ENCODE measurements at places on chromosomes 12 and 14. TPM values are rescaled to one million over a fixed set of nuclear protein-coding genes. Genes with fewer than 3 reads are reported as not detected.

VRTN gene
- not detected for total RNA-seq

ARHGEF25 gene
- 22.4 TPM for total RNA-seq

TGFB3 gene
- total RNA-seq: 12.9 TPM

AMN1 gene
- 63.4 TPM for total RNA-seq

FSCB gene
- not detected for total RNA-seq

APOF gene
- not detected for total RNA-seq

ZFHX2 gene
- total RNA-seq: 3.5 TPM

NKX2-1 gene
- total RNA-seq: 21.5 TPM

GPRC5D gene
- total RNA-seq: not detected

SDR9C7 gene
- 0.23 TPM for total RNA-seq

PIANP gene
- total RNA-seq: 4.4 TPM

RNU4-1 gene
- total RNA-seq: under 0.01 TPM

KRT74 gene
- total RNA-seq: not detected

ST8SIA1 gene
- total RNA-seq: 33.4 TPM

GPR65 gene
- total RNA-seq: 0.23 TPM

CAPRIN2 gene
- total RNA-seq: 49.6 TPM

LGR5 gene
- total RNA-seq: 1.6 TPM

KRT5 gene
- total RNA-seq: 0.46 TPM

MRPS35 gene
- total RNA-seq: 91.3 TPM

AQP6 gene
- 0.46 TPM for total RNA-seq

ALG10B gene
- 16.1 TPM for total RNA-seq

DPPA3 gene
- not detected for total RNA-seq

PKP2 gene
- total RNA-seq: 6.9 TPM

LRP1 gene
- total RNA-seq: 114 TPM

AACS gene
- total RNA-seq: 30.4 TPM

LTBR gene
- total RNA-seq: 4.4 TPM

Measured in diencephalon (tissue), 1 donor.